ENCODE measurements at places on chromosomes 2 and 18.

DNA sequence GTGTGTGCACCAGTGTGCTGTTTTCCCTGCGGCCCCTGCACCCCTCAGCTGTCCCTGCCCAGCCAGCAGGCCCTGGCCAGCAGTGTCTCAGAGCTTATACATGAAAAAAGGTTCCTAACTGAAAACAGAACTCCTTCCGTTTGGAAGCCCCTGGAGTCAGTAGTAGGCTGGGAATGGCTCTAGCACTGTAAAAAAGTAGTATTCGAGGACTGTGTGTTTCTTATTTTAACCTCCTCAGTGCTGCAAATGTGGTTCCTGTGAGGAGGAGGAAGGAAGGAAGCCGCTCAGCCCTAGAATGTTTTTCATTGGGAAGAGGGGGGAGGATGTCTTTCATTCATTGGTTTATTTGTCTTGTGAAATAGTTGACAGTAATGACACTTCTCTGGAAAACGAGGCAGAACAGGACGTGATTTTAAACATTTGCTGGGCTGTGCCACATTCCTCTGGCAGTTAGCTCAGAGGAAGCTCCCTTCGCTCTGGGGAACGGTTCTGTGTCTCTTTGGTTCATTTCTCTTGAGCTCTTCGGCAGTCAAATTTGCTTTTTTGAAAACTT, 103.5 kb downstream of the SPTBN1 start:
- peak; percentile 49 for DNase-seq

DNA sequence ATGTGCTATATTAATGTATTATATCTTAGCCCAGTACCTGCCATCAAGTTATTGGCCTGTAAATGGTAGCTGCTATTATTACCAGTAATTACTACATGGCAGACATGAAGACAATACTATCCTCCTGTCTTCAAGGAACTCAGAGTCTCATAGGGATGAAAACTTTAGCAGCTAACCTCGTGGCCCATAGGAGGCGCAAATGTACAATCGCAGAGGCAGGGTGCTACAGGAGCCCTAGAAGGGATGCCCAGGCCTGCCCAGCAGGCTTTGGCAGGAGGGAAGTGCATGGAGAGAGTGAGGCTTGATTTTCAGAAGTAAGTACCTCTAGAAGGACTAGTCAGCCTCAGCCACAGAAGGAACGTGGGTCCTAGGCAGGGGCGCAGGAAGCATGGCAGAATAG, 44.7 kb upstream of the KIDINS220 start:
- DNase-seq, result no peak

- DNase-seq, result no peak
These were observed 66.1 kb upstream of the CDC42EP3 start for GRCh38 chr2:37737507-37737906.

- peak; percentile 93 for DNase-seq
These were observed at the start of the genes EIF4E2 and TIGD1 for GRCh38 chr2:232550354-232551249. Gene EIF4E2 (plus strand): TSS chr2:232550689. CDS start chr2:232550725, 36 bp downstream. Gene TIGD1 (minus strand): TSS chr2:232550557. CDS start chr2:232549882, 675 bp downstream.

DNA sequence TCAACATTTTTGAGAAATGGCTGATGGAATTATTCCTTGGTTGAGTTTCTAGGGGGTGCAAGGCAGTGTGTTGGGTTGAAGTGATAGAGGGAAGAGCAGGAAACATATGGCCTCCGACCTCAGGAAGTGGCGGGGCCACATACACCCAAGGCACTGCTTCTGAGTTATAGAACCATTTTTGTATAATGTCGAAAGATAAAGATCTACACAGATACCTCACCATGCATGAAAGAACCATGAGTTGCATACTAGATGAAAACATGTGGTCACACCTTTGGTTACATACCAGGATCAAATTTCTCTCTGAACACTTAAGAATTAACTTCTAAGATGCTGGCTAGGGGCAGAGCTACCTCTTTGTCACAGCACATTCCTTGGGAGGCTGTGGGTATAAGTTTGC, 23.2 kb downstream of the LAMA3 start:
- DNase-seq, result no peak

DNA sequence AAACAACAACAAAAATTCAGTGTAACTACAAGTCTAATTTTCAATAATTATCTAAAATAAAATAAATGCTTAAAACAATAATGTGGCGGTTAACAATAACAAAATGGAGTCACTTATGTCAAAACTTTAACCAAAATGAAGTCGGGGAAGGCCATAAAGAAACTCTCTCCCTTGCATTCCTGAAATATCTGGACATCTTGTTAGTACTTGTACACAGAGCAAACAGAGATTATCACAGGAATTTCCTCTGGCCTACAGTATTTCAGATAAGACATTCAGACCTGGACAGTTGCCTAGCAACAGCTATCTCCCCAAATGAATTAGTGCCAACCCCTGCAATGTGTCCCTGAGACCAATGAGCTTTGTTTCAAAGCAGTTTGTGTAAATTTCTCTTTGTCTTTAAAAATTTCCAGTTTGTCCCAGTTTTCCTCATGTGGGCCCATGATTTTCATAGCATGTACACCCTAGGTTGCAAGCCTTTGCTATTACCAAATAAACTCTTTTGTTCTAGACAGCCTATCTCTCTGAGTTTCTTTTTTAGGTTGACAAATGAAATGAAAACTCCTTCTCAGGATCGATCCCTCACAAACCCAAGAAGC, 68.6 kb downstream of the EXOC6B start:
- DNase-seq, result no peak

- DNase-seq, result peak; percentile 76
These were observed 2.8 kb downstream of the PREPL start for GRCh38 chr2:44358503-44358902.

- DNase-seq, result peak; percentile 56
These were observed 43.5 kb downstream of the CYP27C1 start for GRCh38 chr2:127176371-127177311.

- no peak for DNase-seq
These were observed 729 bp upstream of the REL start for GRCh38 chr2:60880643-60881046.

GRCh38 chr2:144452989-144453336, 67.0 kb downstream of the ZEB2 start:
- no peak for DNase-seq

GRCh38 chr18:3265564-3266033, 3.7 kb downstream of the MYL12B start:
- no peak for DNase-seq

GRCh38 chr2:241070361-241070760, 31.7 kb downstream of the MTERF4 start:
- no peak for DNase-seq

DNA sequence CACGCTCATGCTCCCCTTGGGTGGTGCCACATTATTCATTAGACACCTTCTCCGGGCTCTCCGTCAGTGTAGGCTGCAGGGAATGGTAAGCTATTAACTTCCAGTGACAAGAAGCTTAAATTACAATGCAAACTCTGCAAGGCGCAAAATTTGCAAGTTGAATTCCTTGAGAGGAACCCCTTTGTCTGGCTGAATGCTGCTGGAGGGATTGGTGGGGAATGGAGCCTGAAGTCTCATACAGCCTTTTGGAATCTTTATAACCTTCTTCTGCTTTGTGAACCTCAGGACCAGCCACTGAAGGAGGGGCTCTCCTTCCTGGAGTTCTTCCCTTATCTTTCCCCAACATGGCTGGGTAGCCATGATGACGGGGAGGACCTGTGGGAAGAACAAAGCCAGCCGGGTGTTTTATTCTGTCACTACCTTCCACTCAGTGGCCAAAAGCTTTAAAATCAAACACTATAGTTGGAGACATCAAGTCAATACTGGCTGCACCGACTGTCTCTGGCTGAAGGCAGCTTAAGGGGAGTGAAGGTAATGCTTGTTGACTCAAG, 220.9 kb upstream of the EPHA4 start:
- DNase-seq, result no peak

DNA sequence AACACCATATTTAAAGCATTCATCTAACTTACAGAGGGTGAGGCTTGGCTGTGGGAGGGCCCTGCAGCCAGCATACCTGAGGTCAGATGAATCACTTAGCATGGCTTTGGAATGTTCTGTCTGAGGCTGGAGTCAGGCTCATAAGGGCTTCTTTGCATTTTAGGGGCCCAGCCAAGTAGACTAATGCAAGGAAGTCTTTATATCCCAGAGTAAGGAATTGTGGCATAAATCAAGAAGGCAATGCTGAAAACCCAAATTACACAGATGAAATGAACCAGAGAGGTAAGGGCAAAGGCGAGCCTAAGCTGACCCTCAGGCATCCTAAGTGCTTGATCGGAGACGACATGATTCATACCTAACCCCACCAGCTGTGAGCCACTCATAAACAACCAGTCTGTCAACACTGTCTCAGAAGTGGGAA, 383.6 kb downstream of the DCC start:
- no peak for DNase-seq

GRCh38 chr2:107740300-107740699, 86.4 kb upstream of the RGPD4 start:
- DNase-seq, result no peak

DNA sequence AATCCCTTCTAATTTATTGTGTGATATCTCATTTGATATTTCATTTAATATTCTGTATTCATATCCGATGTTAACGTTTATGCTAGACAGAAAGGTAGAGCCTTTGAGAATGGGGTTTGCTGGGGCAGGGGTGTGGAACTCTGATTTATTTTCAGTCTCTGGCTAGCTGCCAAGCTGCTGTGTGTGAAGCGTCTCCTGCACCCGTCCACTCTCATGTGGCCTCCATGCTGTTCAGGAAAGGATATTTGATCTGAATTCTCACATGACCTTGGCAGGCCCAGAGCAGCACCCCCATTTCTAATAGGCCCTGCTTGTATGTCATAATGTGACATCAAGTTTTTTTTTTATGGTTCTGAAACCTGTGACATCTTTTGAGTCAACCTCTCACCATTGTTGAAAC, 1.6 kb downstream of the IL1R1 start:
- DNase-seq, result no peak

DNA sequence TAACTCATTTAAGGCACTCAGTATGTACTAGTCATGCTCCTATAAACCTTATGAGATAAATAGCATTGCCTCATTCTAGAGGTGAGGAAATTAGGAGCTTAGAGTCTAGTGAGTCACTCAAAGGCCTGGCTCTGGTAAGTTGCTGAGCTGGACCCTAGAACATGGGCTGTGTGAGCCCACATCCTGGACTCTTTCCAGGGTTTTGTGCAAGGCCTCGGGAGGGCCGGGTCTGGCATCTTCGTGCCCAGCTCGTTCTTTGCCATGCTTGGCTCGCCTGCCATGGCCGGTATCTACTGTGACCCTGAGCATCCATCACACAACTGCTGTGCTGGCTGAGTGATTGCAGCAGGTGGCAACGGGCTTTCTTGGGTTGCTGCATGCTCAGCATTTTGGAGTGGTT, 168.0 kb downstream of the LPIN1 start:
- DNase-seq, result peak; percentile 78

- DNase-seq, result peak; percentile 62
These were observed at the start of gene ZNF396 for GRCh38 chr18:35376742-35377695. Gene ZNF396 (minus strand): TSS chr18:35377337. CDS start chr18:35374292, 3,045 bp downstream.

DNA sequence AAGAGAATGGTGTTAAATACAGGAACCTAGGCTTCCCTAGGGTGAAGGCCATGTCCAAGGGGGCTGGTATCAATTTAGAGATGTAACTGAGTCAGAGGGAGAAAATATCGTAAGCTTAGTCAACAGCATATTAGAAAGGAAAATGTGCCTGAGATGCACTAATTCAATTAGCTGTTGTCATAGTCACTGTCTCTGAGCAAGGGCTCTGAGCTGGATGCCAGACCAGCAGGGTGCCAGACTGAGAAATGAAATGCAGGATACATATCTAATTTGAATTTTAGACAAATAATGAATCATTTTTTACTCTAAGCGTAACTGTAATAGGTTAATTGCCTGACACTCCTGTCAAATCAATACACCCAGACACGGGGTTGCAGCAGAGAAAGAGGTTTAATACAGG, 11.4 kb upstream of the SLC35F6 start:
- no peak for DNase-seq

- no peak for DNase-seq
These were observed 10.2 kb downstream of the ALPG start for GRCh38 chr2:232416521-232417470.

- DNase-seq, result no peak
These were observed 53.8 kb downstream of the CTAGE1 start for GRCh38 chr18:22363867-22364463.

- DNase-seq, result no peak
These were observed 11.1 kb downstream of the TTL start for GRCh38 chr2:112493048-112493447.

- DNase-seq, result no peak
These were observed 8.1 kb upstream of the BMP10 start for GRCh38 chr2:68879296-68879695.

DNA sequence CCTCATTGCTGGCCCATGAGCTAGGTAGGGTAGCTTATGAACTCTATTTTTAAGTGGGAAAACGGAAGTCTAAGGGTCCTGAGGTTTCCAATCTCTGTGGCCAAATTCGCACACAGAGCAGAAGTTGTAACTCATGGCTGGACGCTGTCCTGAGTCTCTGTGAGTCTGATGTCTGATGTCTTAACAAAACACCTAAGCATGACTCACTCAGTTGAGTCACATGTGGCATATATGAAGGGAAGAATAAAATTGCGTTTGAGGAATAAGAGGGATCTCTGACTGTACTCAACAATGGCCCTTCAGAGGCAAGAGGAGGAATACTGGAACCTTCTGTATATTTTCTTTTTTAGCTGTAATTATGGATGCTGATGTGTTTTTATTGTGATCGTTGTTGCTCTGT, 569.7 kb downstream of the RIT2 start:
- no peak for DNase-seq

DNA sequence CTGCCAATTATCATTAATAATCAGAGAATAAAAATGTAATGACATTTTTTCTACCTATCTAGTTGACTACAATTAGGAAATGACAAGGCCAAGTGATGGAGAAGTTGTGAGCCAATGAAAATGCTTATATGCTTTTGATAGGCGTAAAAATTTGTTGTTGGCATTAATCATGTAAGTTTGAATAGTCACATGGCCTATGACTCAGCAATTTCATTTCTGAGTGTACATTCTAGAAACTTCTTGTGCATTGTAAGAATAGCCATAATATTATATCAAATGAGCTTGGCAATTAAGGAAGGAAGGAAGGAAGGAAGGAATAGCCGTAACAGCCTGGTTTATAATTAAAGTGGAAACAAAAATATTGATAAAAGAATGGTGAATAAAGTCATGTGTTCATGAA, 179.9 kb downstream of the PTH2R start:
- no peak for DNase-seq

DNA sequence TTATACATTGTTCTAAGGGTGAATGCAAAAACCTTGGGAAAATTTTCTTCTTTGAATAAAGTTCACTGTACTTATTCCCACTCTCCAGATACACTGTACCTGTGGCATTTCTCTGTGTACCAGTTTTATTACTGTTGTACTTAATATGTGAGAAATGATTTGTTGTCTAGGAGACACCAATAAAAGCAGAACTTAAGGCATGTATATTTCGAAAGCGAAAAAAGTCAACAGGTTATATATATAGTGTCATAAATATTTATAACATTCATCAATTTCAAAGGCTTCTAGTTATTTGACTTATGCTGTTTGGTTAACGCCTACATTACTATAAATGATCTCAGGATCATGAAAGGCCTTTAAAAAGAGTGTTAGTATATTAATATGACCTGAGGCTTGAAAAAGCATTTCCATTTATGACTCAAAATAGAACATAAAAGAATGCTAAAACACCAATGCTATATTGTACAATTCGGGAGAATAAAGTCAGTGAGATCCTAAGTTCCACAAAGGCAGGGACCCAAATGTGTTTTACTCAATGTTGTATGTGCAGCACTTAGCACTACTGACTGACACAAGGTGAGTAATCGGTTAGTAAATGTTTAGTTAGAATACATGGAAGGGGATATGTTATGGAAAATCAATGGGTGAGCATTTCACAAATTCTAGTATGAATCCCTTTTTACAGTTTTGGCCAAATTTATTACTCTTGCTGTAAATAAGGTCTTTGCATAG, 32.2 kb upstream of the HNRNPA3 start:
- no peak for DNase-seq

- no peak for DNase-seq
These were observed 18.4 kb upstream of the SELENOI start for GRCh38 chr2:26327291-26328272.
